ENCODE measurements at places on chromosomes 12 and 14.

DNA sequence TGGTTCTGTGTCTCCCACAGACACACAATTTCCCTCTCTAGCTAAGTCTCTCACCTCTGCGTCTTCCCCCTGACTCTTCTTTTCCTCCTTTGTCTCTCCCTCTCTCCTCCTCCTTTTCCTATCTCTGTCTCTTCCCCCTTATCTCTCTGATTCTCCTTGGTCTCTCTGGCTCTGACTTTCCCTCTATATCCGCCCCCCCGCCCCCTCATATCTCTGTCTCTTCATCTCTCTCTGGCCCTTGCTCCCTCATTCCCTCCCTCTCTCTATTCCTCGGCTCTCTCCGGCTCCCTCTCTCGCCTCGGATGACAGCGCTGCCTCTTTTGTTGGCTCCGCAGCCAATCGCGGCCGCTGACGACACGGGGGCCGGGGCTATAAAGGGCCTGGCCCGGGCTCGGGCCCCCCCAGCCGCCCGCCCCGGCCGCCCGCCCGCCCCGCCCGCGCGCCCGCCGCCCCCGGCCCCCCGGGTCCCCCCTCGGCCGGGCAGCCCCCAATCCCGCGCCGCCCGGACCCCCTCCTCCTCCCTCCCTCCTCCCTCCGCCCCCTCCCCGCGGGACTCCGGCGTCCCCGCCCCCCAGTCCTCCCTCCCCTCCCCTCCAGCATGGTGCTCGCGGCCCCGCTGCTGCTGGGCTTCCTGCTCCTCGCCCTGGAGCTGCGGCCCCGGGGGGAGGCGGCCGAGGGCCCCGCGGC is at the start of gene GDF11:
TSS of gene GDF11 (plus strand) at position 404 of the 687 bp plus-strand sequence. CDS start at position 599, 195 bp downstream.
- peak; percentile 80 for DNase-seq

- DNase-seq: no peak
Measured at GRCh38 chr14:39212693-39213092, 21.0 kb upstream of the MIA2 start.

- no peak for DNase-seq
Measured at GRCh38 chr12:4133636-4134447, 139.7 kb upstream of the CCND2 start.

GRCh38 chr12:6934110-6934509 is 6.4 kb downstream of the ATN1 start:
- DNase-seq: no peak

DNA sequence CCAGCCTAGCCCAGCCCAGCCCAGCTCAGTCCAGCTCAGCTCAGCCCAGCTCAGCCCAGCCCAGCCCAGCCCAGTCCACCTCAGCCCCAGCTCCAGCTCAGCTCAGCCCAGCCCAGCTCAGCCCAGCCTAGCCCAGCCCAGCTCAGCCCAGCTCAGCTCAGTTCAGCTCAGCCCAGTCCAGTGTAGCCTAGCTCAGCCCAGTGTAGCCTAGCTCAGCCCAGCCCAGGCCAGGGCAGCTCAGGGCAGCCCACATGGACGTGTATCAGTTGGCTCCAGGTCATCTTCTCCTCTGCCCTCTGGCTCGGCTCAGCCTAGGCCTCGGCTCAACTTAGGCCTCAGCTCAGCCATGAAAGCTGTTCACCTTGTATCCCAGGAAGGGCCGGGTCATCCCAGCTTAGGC is 64.7 kb downstream of the TMEM121 start:
- no peak for DNase-seq

GRCh38 chr12:129049917-129050316 is 196.6 kb downstream of the GLT1D1 start:
- DNase-seq: no peak
